Adrenal gland (tissue), 19 donors: ENCODE measurements at places on chromosomes 5 and 9. TPM values are rescaled to one million over a fixed set of nuclear protein-coding genes. Genes with fewer than 3 reads are reported as not detected.

- H3K4me3 ChIP-seq: no peak overlapping the region
- no peaks in the 10 kb centered on the region for H3K36me3 ChIP-seq
- no peak for DNase-seq
- H3K4me1 ChIP-seq: no peaks in the 10 kb centered on the region
- no peaks in the 10 kb centered on the region for H3K27me3 ChIP-seq
- no peak overlapping the region for H3K27ac ChIP-seq
Observed at GRCh38 chr5:28780083-28780692, 1741.8 kb upstream of the CDH9 start.

- no peaks in the 10 kb centered on the region for H3K27me3 ChIP-seq
- no peak overlapping the region for H3K27ac ChIP-seq
- H3K36me3 ChIP-seq: no peaks in the 10 kb centered on the region
- DNase-seq: no peak
- H3K4me3 ChIP-seq: no peak overlapping the region
Observed at GRCh38 chr5:60830581-60831127, 13.4 kb downstream of the ELOVL7 start.

DNA sequence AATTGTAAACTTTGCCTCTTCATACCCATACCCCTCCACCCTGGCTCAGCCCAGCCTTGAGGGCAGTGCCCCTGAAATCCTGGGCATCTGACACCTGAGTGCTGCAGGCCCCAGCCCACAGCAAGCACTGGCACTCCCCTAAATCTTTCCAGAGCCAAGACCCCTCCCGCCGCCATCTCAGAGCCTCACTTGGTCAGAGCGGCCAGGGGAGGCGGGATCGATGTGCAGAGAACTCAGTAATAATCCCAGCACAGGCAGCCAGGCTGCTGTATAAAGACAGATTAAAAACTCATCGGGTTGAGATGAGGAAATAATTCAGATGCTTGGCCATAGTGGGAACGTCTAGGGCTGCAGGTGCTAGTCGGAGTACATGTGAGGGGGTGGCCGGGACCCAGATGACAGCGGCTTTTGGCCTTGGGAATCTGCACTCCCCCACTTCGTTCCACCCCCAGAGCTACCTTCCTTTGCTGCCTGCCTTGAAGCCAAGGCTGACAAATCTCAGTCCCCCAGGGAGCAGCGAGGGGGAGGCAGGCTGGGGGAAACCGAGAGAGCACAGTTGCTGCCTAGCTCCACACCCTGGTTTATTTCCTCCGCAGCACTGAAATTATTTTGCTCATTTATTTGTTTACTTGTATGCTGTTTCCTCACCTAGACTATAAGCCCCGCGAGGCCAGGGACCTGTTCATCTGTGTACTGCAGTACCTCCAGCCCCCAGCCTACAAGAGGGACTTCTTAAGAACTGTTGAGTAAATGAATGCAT lies 19.5 kb upstream of the ARAP3 start:
- peaks cover 28% of the 10 kb centered on the region for H3K27me3 ChIP-seq
- H3K4me1 ChIP-seq: peaks cover 11% of the 10 kb centered on the region
- no peaks in the 10 kb centered on the region for H3K36me3 ChIP-seq
- no peak overlapping the region for H3K27ac ChIP-seq
- DNase-seq: no peak

- no peaks in the 10 kb centered on the region for H3K27me3 ChIP-seq
- H3K4me1 ChIP-seq: peaks cover 32% of the 10 kb centered on the region
- DNase-seq: no peak
- peak overlapping the region; percentile 81 for H3K4me3 ChIP-seq
- H3K36me3 ChIP-seq: no peaks in the 10 kb centered on the region
- H3K27ac ChIP-seq: peak overlapping the region; percentile 92
Observed at GRCh38 chr9:75893106-75893505, 2.6 kb downstream of the PCSK5 start.

- peak overlapping the region; percentile 89 for H3K27ac ChIP-seq
- H3K36me3 ChIP-seq: no peaks in the 10 kb centered on the region
- H3K27me3 ChIP-seq: no peaks in the 10 kb centered on the region
- DNase-seq: peak; percentile 93
- H3K4me1 ChIP-seq: peaks cover 55% of the 10 kb centered on the region
Observed at GRCh38 chr9:89021154-89021803, 30.0 kb downstream of the S1PR3 start.

DNA sequence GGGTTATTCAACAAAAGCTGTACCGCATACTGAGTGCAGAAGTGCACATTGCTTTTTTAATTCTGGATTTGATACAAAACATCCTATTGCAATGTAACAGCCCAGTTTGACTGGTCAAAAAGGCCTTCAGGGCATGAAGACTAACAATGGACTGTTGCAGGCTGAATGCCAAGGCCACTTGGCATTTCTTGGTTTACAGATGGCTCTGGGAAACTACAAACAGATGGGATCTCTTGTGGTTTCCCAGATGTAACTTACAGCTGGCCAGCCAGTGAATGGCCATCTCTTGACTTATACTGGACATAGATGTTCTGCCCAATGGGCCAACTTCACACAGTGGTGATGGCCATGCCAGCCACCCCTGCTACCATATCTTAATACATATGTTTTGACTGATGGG lies 36.8 kb downstream of the UGT3A2 start:
- H3K36me3 ChIP-seq: no peaks in the 10 kb centered on the region
- H3K27ac ChIP-seq: no peak overlapping the region
- H3K4me1 ChIP-seq: no peaks in the 10 kb centered on the region
- no peaks in the 10 kb centered on the region for H3K27me3 ChIP-seq
- H3K4me3 ChIP-seq: no peak overlapping the region
- DNase-seq: no peak

GRCh38 chr5:132238901-132239500 lies 11.3 kb upstream of the P4HA2 start:
- no peaks in the 10 kb centered on the region for H3K36me3 ChIP-seq

SCGB3A2 gene
- total RNA-seq: not detected

SPINK6 gene
- total RNA-seq: 0.33 TPM
